GM04504 (cell line): ENCODE measurements at places on chromosomes 13 and 19.

- DNase-seq = no peak
Observed at GRCh38 chr13:35810321-35810720, 320.9 kb downstream of the DCLK1 start.

- DNase-seq = no peak
Observed at GRCh38 chr13:25675060-25675459, 303.3 kb downstream of the ATP8A2 start.

GRCh38 chr19:38819231-38819920 lies 6.6 kb upstream of the LGALS4 start:
- DNase-seq = no peak

DNA sequence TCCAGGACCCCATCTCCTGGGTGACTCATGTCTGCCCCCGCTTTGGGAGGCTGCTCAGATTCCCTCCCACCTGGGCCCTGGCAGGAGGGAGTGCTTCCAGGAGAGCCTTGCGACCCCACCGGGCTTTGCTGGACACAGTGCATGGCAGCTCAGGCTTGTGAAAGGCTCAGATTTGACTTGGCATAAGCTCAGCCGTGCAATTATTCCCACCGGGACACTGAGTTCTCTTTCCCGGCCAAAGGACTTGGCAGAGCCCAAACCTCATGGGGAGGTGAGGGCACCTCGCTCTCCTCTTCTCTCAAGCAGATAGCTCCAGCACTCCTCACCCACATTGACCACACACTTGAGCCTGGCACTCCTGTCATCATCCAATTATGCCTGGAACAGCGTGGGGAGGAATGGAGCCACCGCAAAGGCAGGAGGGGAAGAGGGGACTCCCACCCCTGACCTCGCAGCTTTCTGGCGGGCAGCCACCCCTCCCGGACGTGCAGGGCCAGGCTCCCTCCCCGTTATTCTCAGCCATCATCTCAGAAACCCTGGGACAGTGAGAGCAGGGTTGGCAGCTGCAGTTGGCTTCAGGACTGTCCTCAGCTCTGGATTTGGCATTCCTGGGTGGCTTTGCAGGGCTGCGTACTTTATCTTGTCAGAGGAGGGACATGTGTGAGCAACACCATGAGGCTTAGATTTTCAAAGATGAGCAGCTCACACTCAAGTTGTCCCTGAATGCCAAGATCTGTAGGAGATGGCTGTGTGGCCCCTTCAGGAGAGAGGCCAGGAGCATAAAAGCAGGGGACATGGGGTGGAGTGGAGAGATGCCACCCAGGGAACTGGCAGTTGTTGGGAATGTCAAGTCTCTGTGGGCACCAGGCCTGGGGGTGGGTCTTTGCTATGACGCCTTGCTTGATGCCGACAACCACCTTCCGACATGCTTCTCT lies 306.2 kb downstream of the TEX29 start:
- no peak for DNase-seq

DNA sequence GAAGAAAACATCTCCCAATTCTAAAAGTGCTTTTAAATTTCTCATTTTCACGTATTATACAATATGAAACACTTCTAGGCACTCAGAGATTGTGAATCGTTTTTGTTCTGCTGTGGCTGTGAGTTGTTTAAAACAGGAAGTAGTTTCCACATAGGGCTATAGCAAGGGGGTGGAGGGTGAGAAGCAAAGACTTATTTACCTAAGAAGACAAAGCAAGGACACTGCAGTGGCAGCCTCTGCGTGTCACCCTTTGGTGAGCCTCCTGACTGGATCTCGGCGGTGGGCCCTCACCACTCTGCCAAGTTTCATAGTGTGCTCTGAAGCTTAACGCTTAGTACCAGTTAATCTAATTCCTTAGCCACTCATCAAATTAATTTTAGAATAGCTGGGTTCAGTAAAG lies 56.8 kb downstream of the TNFSF13B start:
- no peak for DNase-seq

DNA sequence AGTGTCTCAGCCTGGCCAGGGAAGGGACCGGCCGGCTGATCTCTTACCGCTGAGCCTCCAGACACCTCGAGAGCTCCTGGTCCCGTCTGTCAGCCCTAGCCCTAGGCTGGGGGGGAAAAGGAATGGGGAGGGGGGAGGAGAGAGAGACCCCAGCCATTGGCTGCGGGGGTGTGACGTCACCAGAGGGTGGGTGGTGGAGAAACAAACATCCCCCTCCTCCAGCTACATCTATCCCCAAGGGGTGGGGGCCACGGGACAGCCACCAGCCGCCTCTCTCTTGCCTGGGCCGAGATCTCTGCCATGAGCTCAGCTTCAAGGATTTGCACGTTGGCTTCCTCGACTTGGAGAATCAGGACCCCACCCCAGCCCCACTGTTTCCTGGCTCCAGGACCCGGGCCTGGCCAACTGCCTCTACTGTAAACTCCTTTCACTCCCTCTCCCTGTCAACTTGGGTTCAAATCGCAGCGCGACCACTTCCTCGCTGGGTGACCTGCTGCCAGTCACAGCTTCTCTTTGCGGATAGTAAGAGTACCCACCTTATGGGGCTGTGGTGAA lies at the start of gene PRX:
PRX (minus strand) TSS at position 88 of the 555 bp plus-strand sequence. CDS start 5,446 bp downstream, outside the sequence.
- DNase-seq = no peak

- no peak for DNase-seq
Observed at GRCh38 chr19:8069096-8069973, 16.8 kb downstream of the CCL25 start.

GRCh38 chr19:35231956-35232645 lies 3.6 kb upstream of the FAM187B start:
- no peak for DNase-seq

- DNase-seq = peak; percentile 47
Observed at GRCh38 chr13:47215736-47216135, 318.9 kb upstream of the HTR2A start.

DNA sequence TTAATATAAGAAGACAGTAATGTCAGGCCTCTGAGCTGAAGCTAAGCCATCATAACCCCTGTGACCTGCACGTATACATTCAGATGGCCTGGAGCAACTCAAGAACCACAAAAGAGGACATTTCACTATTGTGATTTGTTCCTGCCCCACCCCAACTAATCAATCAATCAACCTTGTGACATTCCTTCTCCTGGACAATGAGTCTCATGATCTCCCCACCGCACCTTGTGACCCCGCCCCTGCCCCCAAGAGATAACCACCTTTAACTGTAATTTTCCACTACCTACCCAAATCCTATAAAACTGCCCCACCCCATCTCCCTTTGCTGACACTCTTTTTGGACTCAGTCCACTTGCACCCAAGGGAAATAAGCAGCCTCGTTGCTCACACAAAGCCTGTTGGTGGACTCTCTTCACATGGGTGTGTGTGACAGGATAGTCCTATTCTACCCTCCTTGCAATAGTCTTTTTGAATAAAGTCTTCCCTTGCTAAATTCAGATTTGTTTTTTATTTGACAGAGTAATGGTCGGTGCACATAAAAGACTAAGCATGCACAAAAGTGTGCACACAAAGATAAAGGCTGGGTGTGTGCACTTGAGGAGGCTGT lies 14.0 kb downstream of the CD70 start:
- no peak for DNase-seq

GRCh38 chr19:48239582-48240141 lies 16.1 kb downstream of the CARD8 start:
- DNase-seq = no peak

GRCh38 chr19:17721821-17722220 lies 2.5 kb downstream of the MAP1S start:
- DNase-seq = no peak

- DNase-seq = no peak
Observed at GRCh38 chr13:102236830-102237229, 165.0 kb downstream of the FGF14 start.
